ENCODE measurements at places on chromosomes 5 and 9.

GRCh38 chr5:135587721-135588663, 9.2 kb upstream of the CXCL14 start:
- DNase-seq = no peak

GRCh38 chr5:30867711-30868110, 325.8 kb upstream of the CDH6 start:
- DNase-seq = no peak

GRCh38 chr9:121684381-121685145, 33.1 kb downstream of the DAB2IP start:
- no peak for DNase-seq

DNA sequence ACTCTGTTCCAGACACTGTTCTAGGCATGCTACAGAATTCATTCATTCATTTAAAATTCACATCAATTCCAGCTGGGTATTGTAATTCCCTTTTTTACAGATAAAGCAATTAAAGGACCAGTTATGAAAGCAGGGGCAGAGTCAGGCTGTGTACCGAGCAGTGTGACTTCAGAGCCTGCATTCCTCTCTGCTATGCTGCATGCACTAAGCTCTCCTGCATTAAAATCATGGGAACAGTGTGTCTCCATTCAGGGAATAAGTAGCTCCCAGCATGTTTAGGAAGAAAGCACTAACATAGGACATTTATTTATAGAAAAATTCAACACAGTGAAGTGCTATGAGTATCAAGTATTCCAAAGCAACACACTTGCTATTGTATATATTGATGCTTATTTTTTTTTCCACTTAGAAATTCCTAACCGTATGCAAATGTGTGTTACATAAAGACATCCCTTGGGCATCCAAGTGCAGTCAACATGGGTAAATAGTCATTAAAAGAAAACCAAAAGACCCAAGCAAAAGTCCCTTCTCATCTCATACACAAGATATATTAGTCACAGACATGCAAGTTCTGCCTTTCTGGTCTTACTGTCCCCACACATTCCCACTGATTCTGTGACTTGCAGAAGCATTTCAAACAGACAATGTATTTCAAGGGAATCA, 173.7 kb downstream of the GABRB2 start:
- no peak for DNase-seq

DNA sequence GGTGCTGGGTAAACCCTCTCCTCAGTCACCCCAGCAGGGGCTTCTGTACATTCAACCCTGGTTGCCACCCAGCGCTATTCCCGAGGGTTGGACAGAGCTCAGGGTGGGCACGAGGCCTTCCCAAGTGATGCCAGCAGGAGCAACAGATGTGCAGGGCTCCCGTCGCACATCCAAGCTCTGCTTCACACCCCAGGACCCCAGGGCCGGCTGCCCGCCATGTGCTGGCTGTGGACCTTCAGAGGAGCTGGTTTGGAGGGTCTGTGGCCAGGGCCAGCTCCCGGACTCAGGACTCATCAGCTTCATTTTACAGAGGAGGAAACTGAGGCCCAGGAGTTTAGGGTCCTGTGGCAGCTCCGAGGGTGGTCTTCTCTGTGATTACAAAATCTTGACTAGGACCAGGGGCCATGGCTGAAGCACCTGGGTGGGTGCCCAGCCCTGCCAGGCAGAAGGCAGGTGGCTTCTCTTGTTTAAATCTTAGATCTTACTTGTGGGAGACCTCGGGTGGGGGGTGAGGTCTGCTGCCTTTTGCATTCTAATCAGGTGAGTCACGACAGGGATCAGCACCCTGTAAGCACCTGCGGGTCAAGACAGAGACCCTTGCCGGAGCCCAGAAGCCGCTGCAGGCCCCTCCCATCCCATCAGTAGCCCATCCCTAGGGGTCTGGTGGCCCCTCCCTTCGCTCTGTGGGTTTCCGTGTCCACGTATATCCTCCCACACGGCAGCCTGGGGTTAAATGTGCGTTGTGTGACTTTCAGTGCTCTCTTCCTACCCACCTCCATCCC, 2.1 kb upstream of the SLC12A7 start:
- no peak for DNase-seq

GRCh38 chr5:470961-471749, 28.2 kb downstream of the EXOC3 start:
- DNase-seq = no peak

DNA sequence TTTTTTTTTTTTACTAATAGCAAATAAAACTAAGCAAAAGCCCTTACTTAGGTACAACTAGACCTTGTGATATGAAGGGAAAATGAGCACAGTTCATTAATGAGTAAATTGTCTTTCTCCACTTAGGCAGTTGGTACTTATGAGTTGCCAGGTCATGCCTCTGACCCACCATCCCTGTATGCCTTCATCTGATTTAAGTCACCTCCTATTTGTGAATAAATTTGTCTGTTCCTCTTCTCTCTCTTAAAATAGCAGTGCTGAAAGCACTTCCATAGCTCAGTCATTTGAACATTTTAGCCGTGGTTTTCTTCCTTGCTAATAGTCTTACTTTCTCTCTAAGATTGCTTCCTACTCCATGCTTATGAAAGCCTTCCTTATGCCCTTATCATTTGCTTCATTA, 61.4 kb downstream of the SLC44A1 start:
- no peak for DNase-seq

DNA sequence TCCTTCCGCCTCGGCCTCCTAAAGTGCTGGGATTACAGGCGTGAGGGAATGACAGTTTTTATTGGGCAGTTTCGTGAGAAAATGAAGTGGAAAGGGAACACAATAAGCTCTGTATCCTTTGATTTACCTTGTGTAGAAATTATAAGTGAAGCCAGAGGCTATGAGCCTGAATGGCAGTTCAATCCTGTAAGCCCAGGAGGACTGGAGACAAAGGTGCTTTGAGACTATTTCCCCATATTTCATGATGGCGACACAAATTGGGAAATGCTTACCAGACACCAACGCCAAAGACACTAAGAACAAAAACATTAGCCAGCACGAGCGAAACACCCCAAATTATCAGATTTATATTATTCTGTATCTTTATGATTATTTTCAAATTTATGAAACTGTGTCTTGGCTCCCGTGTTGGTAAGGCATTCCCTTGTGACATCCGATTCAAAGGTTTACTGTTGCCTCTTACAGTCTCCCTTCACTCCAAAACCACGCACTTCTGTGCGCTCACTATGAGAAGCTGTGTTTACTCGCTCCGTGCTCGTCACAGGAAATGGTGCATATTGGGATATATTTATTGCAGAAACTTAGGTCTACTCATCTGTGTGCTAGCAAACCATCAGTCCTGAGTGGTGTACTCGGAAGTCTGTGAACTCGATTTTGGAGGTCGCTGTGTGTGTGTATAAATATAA, 73.9 kb downstream of the SH3PXD2B start:
- DNase-seq = no peak

DNA sequence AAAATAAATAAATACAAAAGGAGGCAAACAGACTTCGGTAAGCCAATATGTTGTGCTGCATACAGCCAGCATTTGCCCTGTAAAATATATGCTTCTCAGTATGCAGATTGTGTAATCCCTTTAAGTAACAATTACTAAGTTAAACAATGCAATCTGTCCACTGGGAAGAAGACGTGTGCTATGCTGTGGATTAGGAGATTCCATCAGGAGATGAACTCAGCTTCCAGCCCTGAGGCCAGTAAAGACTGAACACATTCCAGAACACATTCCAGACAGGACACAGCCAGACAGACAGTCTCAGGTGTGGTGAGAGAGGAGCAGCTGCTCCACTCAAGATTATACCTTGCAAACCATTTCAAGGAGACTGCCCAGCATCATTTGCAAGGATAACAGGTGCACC, 97.8 kb downstream of the MPDZ start:
- DNase-seq = no peak

DNA sequence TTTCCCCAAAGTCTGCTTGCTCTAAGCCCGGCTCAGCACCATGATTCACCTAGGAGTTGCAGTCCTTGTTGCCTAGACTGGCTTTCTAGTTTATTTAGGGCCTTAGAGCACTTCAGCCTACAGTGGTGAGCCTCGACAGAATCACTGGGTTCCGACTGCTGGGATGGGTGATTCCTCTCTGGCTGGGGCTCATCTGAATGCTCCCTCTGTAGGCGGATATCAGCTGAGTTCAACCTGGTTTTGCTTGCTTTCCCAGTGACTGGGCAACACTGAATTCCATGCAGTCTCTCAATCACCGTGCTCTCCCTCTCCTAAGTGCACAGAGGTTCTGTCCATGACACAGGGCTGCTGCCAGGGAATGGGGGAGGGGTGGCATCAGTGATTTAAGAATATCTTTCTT, 54.1 kb downstream of the OSMR start:
- no peak for DNase-seq
